ENCODE measurements at places on chromosomes 11 and 22. TPM values are rescaled to one million over a fixed set of nuclear protein-coding genes. Genes with fewer than 3 reads are reported as not detected.

GRCh38 chr11:88158081-88158480 is 17.2 kb downstream of the RAB38 start:
- no peak overlapping the region for H3K27ac ChIP-seq
- H3K4me3 ChIP-seq, result no peak overlapping the region
- no peak for DNase-seq
- H3K27me3 ChIP-seq, result no peaks in the 10 kb centered on the region
- H3K36me3 ChIP-seq, result no peaks in the 10 kb centered on the region

GRCh38 chr11:63888170-63889086 is 28.5 kb downstream of the RCOR2 start:
- DNase-seq, result peak; percentile 55
- H3K27ac ChIP-seq, result peak overlapping the region; percentile 90
- H3K36me3 ChIP-seq, result peaks cover 4% of the 10 kb centered on the region
- H3K4me3 ChIP-seq, result peak overlapping the region; percentile 70
- H3K4me1 ChIP-seq, result peaks cover 73% of the 10 kb centered on the region

DNA sequence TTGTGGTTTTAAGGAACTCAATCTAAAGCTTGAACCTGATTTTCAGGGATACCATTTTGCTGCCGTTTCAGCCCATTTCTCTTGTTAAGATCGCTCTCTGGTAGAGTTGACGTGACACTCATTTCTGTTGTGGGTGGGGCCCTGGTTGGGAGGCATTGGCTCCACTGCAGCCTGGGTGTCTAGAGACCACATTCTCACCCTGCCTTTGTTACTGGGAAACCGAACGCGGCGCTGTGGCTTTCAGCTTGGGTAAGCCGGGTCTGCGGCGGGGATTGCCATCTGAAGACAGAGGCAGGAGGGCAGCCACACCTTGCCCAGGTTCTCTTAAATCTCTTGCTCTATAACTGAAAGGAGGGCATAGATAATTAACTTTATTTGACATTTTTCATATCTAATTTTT is 3.2 kb downstream of the EHF start:
- peaks cover 12% of the 10 kb centered on the region for H3K27me3 ChIP-seq
- peaks cover 12% of the 10 kb centered on the region for H3K4me1 ChIP-seq
- no peaks in the 10 kb centered on the region for H3K36me3 ChIP-seq
- H3K27ac ChIP-seq, result no peak overlapping the region

GRCh38 chr11:125923012-125923579 is 18.8 kb downstream of the DDX25 start:
- DNase-seq, result no peak
- H3K4me3 ChIP-seq, result no peak overlapping the region
- H3K27ac ChIP-seq, result no peak overlapping the region
- no peaks in the 10 kb centered on the region for H3K36me3 ChIP-seq

GRCh38 chr11:6229911-6230310 is 4.5 kb downstream of the FHIP1B start:
- peaks cover 40% of the 10 kb centered on the region for H3K4me1 ChIP-seq
- no peak overlapping the region for H3K4me3 ChIP-seq
- H3K27me3 ChIP-seq, result no peaks in the 10 kb centered on the region
- H3K27ac ChIP-seq, result peak overlapping the region; percentile 70

The OR52E8 gene
- total RNA-seq, result not detected

The PNPLA5 gene
- not detected for total RNA-seq

The PKP3 gene
- total RNA-seq, result not detected

GRCh38 chr11:63877658-63878241 is 38.8 kb downstream of the MARK2 start:
- H3K4me1 ChIP-seq, result peaks cover 55% of the 10 kb centered on the region
- no peak for DNase-seq
- H3K36me3 ChIP-seq, result peaks cover 8% of the 10 kb centered on the region

DNA sequence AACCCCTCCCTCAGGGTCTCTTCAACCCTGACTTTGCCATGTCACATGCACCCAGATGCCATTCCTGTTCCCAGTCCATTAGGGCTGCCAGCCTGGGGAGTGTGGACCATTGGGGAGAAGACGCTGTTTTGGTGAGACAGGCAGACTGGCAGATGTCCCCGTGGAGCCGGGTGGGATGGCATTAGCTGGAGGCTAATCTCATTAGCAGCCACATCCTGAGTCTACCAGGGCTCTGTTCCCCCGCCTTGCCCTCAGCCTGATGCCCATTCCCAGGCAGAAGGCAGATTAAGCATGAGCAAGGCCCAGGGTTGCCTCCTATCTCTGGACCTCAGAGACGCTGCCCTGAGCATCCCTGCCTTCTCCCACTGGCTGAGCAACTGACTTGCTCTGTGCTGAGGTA is 46.4 kb upstream of the ALX4 start:
- H3K4me1 ChIP-seq, result no peaks in the 10 kb centered on the region
- no peaks in the 10 kb centered on the region for H3K36me3 ChIP-seq
- H3K27ac ChIP-seq, result no peak overlapping the region
- no peaks in the 10 kb centered on the region for H3K27me3 ChIP-seq

DNA sequence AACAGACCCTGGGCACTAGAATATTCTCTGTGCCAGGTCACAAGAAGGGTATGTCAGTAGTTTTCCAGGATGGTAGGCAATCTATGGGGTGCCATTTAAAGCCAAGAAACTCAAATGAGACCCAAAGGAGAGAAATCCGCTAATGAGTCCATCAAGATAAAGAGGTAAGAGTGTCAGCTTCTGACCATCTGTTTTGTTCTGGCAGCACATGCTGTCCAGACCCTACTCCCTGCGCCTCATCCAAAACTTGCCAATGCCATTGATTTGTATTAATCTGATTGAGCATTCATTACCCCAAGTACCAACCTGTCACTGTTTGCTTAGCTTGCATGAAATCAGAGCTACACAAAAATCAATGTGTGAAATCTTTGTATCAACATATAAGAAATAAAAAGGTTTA is 229.0 kb downstream of the BLID start:
- no peak overlapping the region for H3K4me3 ChIP-seq
- no peak for DNase-seq
- H3K4me1 ChIP-seq, result peaks cover 3% of the 10 kb centered on the region
- H3K27ac ChIP-seq, result no peak overlapping the region

DNA sequence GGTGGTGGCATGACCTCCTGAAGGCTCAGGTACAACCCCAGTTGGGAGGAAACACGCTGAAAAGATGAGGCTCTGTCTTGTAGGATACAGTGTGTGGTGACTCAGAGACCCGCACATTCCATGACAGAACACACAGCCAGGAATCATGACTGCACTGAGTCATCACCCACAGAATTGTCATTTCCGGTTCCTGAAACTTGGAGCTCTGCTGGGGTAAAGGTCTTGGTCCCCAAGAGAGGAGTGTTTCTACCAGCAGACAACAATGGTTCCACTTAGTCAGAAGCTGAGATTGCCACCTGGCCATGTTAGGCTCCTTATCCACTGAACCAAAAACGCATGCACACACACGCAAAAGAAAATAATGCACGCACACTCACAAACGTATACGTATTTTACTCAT is 31.5 kb upstream of the CYB5R3 start:
- no peaks in the 10 kb centered on the region for H3K36me3 ChIP-seq
- H3K4me1 ChIP-seq, result no peaks in the 10 kb centered on the region
- no peak overlapping the region for H3K4me3 ChIP-seq
- H3K27me3 ChIP-seq, result no peaks in the 10 kb centered on the region

- H3K27me3 ChIP-seq, result no peaks in the 10 kb centered on the region
- no peak overlapping the region for H3K27ac ChIP-seq
- H3K4me1 ChIP-seq, result no peaks in the 10 kb centered on the region
- no peak overlapping the region for H3K4me3 ChIP-seq
- H3K36me3 ChIP-seq, result peaks cover 4% of the 10 kb centered on the region
Observed at GRCh38 chr22:49620666-49621065, 207.0 kb downstream of the BRD1 start.

The MRGPRX2 gene
- not detected for total RNA-seq

DNA sequence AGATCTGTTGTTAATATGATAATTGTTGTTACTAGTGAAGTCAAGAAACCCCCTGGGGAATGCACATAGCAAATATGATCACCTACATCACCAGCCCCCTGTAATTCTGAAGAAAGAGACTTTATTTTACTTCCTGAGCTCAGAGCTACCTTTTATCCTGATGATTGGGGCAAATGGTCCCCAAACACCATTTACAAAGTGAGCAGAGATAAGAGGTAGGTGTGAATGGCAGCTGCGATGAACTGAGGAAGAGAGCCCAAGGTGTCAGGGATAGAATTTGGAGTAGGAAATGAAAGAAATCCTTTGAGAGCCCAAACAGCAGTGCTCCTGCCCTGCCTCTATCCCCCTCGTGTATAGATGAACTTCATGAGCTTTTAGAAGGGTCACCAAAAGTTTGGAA is 69.1 kb downstream of the TENM4 start:
- no peak overlapping the region for H3K27ac ChIP-seq
- no peak for DNase-seq
- H3K36me3 ChIP-seq, result no peaks in the 10 kb centered on the region
- H3K27me3 ChIP-seq, result no peaks in the 10 kb centered on the region

- no peaks in the 10 kb centered on the region for H3K36me3 ChIP-seq
- peaks cover 3% of the 10 kb centered on the region for H3K4me1 ChIP-seq
Observed at GRCh38 chr11:84719935-84720577, 907.1 kb downstream of the DLG2 start.

- no peak overlapping the region for H3K27ac ChIP-seq
- H3K4me1 ChIP-seq, result no peaks in the 10 kb centered on the region
- no peak overlapping the region for H3K4me3 ChIP-seq
Observed at GRCh38 chr22:22228921-22229320, 15.7 kb upstream of the VPREB1 start.

- H3K4me1 ChIP-seq, result no peaks in the 10 kb centered on the region
- no peak overlapping the region for H3K4me3 ChIP-seq
- H3K36me3 ChIP-seq, result no peaks in the 10 kb centered on the region
- H3K27me3 ChIP-seq, result no peaks in the 10 kb centered on the region
- no peak overlapping the region for H3K27ac ChIP-seq
Observed at GRCh38 chr22:30159561-30160353, 79.5 kb downstream of the HORMAD2 start.

The MRGPRE gene
- total RNA-seq, result not detected

The OR10A3 gene
- not detected for total RNA-seq

The CTNND1 gene
- total RNA-seq, result 17.1 TPM

DNA sequence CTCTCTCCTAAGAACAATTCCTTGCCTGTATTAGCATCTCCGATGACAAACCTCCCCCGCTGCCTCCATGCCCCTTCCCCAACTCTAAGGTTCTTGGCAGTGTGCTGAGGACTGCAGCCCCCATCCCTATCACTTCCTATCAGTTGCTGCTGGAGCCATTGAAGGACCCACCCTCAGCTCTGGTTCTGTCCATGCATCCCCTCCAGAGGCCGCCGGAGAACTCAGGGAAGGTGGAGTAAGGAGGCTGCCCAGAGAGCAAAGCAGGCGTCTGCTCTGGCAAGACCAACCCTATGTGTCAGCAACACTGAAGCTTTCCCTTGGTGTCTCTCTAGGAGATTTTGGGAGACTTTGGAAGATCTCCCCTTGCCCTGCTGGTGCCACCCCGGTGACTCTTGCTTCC is 1139.5 kb downstream of the TBC1D22A start:
- H3K4me3 ChIP-seq, result no peak overlapping the region
- no peak overlapping the region for H3K27ac ChIP-seq
- no peaks in the 10 kb centered on the region for H3K4me1 ChIP-seq

GRCh38 chr11:1263010-1263409 is 40.1 kb downstream of the MUC5B start:
- peaks cover 17% of the 10 kb centered on the region for H3K4me1 ChIP-seq
- H3K27me3 ChIP-seq, result no peaks in the 10 kb centered on the region
- H3K4me3 ChIP-seq, result peak overlapping the region; percentile 56
- peak overlapping the region; percentile 73 for H3K27ac ChIP-seq
- H3K36me3 ChIP-seq, result no peaks in the 10 kb centered on the region
- peak; percentile 24 for DNase-seq

DNA sequence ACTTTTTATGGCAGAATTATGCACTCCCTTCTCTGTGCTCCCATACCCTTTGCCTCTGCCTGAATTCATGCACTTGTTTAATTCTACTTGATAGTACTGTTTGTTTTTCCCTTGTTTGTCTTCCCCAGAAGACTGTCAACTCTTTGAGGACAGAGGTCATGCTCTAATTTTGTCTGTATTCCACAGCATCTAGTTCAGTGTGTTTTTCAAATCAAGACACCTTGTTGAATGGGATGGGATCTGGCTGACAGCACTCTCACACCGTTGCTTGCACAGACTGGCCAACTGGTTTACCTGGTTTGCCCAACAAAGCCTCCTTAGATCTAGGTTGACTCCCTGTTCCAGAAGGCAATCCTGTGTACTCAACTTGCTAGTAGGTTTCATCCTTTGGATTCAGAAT is 121.2 kb upstream of the TIMP3 start:
- DNase-seq, result no peak
- H3K4me1 ChIP-seq, result no peaks in the 10 kb centered on the region
- H3K36me3 ChIP-seq, result no peaks in the 10 kb centered on the region

GRCh38 chr11:35322318-35322979 is 96.9 kb downstream of the SLC1A2 start:
- H3K27ac ChIP-seq, result no peak overlapping the region
- no peak for DNase-seq
- H3K4me3 ChIP-seq, result no peak overlapping the region
- no peaks in the 10 kb centered on the region for H3K27me3 ChIP-seq
- H3K4me1 ChIP-seq, result no peaks in the 10 kb centered on the region

- H3K4me1 ChIP-seq, result no peaks in the 10 kb centered on the region
- no peaks in the 10 kb centered on the region for H3K27me3 ChIP-seq
- H3K27ac ChIP-seq, result no peak overlapping the region
- DNase-seq, result no peak
Observed at GRCh38 chr11:50174189-50174588, 141.5 kb downstream of the OR4C45 start.

The TUBA8 gene
- 1.2 TPM for total RNA-seq

DNA sequence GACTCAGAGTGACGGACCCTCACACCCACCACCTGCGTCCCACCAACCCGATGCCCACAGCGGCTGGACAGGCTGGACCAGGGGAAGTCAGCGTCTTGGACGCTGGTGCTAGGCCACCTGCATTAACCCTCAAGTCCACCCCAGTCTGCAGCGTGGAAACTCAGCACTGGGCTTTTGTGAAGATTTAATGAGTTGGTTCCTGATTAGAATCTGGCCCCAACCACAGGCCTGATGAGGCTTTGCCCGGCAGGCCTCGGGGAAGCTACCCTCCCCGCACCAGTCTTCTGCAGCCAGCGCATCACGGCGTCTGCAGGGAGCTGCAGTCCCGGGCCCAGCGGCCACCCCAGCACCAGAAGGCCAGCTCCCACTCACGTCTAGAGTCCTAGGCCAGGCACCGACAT is 101.0 kb downstream of the BRD1 start:
- peaks cover 17% of the 10 kb centered on the region for H3K4me1 ChIP-seq
- no peak overlapping the region for H3K27ac ChIP-seq
- no peak for DNase-seq
- no peaks in the 10 kb centered on the region for H3K36me3 ChIP-seq
- peaks cover 22% of the 10 kb centered on the region for H3K27me3 ChIP-seq

DNA sequence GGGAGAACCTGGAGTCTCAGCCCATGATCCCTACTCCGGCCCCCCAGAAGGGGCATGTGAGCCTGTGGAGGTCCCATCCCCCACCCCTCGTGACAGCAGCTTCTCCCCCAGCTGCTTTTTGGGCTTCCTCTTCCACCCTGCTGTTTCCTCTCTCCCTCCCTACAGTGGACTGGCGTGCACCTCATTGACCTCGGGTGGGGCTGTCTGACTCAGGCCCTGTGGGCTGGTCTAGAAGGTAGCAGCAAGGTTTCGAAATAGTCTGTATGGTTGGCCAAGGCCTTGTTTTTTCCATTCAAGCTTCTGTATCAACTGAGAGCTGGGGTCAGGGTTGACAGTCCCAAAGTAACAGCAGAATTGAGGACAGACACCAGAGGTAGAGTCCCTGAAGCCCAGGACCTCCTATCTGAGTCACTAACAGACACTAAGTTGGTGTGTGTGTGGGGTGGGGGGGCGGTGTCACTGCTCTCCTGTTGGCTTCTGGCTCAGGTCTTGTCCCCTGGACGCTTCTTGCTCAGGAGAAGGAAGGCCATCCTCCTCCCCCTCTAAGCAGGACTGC is 7.7 kb downstream of the SLC37A2 start:
- no peaks in the 10 kb centered on the region for H3K27me3 ChIP-seq
- DNase-seq, result no peak
- peak overlapping the region; percentile 54 for H3K27ac ChIP-seq
- no peaks in the 10 kb centered on the region for H3K36me3 ChIP-seq
- H3K4me1 ChIP-seq, result peaks cover 53% of the 10 kb centered on the region
- no peak overlapping the region for H3K4me3 ChIP-seq
